ENCODE measurements at places on chromosomes 2 and 18. TPM values are rescaled to one million over a fixed set of nuclear protein-coding genes. Genes with fewer than 3 reads are reported as not detected.

DNA sequence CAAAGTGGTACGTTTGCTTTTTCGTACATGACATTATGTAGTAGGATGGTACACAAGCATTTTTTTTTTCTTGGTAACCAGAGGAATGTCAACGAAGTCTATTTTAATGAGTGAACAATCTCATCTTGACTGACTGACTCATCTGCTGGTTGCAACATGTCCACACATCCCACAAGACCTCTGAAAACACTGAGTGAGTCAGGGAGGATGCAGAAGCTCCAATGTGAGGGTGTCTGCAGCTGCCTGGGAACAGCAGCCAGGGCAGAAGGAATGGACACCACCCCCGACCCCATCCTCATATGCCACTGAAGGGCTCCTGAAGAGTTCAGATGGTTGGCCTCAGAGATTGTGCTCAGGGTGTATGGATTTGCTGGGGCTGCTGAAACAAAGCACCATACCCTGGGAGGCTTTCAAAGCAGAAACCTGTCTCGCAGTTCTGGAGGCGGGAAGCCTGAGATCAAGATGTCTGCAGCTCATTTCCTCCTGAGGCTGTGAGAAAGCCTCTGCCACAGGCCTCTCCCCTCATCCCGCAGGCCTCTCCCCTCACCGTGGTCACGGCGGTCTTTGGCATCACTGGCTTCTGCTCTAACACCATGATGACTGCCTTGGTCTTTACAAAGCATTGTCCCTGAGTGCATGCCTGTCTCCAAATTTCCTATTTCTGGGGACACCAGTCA is 124.6 kb downstream of the LRATD1 start:
- DNase-seq, result no peak

Gene CNDP2
- 32.6 TPM for total RNA-seq

- no peak for DNase-seq
These were observed 364.8 kb downstream of the TNS1 start for GRCh38 chr2:217638031-217638430.

Gene CCDC141
- 1.2 TPM for total RNA-seq

Gene SERPINB3
- total RNA-seq, result not detected

GRCh38 chr2:174343343-174343622 is 8.5 kb downstream of the SP9 start:
- DNase-seq, result no peak

Gene TTC39C
- total RNA-seq, result 54.2 TPM

- no peak for DNase-seq
These were observed 164.1 kb upstream of the RASGRP3 start for GRCh38 chr2:33312355-33312754.

GRCh38 chr2:96949701-96950350 is 36.6 kb downstream of the FAM178B start:
- peak; percentile 64 for DNase-seq

GRCh38 chr18:77551055-77551454 is 301.4 kb downstream of the GALR1 start:
- DNase-seq, result no peak

DNA sequence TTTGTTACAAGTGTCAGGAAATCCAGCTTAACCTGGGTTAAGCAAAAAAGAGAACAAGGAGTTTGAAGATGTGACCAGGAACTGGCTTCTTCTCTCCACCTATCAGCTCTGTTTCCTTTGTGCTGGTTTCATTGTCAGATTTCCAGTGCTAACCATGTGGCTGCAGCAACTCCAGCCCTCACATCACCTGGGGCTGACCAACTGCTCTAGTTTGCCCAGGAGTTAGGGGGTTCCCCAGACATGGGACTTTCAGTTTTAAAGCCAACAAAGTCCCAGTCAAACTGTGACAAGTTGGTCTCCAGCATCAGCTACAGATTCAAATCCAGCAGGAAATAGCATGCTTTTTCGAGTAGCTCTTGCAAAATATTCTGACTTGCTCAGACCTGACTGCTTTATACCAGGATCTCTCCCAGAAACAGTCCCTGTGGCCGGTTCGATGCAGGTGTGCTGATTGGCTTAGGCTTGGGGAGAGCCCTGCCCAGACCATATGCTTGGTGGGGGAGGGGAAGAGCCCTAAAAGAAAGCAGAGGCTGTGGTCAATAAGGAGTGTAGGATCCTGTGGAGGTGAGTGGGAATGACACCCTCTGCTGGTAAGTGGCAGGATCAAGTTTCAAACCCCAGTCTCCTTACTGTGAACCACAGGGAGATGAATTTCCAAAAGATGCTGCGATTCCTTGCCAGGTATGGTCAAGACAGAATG is 49.5 kb downstream of the KCNE4 start:
- no peak for DNase-seq

- no peak for DNase-seq
These were observed 151.6 kb downstream of the RTN4 start for GRCh38 chr2:54898456-54899226.

- DNase-seq, result no peak
These were observed 6.3 kb downstream of the COL6A3 start for GRCh38 chr2:237407700-237408099.

DNA sequence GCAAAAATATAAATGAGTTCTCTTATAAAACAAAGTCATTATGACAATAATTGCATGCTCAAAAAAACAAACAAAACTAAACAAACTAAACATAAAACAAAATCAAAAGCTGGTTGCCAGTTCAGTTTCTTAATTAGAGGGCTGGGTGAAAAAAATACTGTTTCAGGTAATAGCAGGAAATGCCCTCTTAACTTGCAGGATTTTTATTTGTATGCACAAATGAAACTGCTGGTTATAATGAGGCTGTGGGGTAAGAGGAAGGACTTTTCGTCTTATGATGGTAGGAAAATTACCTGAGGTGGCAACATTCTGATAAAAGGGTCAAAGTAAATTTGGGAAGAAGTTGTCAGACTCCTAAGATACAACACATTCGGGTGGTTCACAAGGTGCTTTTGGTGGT is 21.5 kb upstream of the CDKL4 start:
- no peak for DNase-seq

Gene TUBB8B
- total RNA-seq, result not detected

DNA sequence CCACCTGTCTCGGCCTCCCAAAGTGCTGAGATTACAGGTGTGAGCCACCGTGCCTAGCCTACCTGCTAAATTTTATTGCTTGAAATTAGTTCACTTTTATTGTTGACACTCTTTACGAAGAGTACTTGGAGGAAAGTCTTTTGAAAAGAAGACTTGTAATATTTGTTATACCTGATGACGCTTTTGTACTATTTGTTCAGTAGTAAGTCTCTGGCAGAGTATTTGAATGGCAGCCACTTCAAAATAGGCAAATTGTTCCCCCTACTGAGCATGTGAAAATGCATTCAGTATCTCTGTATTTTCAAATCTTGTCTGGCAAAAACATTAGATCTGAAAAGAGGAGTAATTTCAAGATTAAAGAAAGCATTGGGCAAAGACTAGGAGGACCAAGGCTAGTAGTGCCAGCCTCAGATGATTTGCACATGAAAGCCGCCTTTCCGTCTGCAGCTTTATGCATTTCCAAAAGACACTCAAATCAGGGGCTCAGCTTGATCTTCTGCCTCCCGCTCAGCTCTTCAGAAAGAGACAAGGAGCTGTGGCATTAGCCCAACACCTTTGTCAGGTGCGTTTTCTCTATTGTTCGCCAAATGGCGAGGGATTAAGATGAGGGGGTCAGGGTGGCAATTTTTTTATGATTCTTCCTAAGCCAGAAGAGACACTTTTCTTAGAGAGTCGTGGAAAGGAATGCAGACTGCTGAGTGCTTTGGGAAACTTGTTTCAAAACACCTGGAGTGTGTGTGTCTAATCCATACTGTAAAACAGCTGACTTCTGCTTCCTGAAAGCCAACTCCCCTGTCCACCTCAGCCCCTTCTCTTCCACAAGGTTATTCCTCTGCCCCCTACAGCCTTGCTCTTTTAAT is 18.8 kb upstream of the FOXI3 start:
- no peak for DNase-seq

GRCh38 chr2:11997142-11997541 is 250.7 kb downstream of the LPIN1 start:
- no peak for DNase-seq

DNA sequence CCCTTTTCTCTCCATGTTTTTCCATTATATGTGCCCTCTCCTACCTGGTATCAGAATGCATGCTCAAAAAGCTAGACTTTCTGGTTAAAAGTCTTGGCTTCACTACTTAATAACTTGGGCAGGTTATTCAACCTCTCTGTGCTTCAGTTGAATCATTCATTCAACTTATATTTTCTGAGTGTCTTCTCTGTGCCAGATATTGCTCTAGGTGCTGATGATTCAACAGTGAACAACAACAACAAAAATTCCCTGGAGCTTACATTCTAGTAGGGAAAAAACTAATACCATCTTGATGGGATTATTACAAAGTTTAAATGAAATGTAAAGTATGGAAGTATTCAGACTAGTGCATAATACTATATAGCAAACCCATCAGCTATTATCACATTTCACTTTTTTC is 55.2 kb downstream of the SOS1 start:
- no peak for DNase-seq

GRCh38 chr18:9526458-9526857 is 51.1 kb downstream of the RALBP1 start:
- no peak for DNase-seq

Measured in frontal cortex (tissue), 4 donors.